ENCODE measurements at places on chromosomes 5 and 9.

DNA sequence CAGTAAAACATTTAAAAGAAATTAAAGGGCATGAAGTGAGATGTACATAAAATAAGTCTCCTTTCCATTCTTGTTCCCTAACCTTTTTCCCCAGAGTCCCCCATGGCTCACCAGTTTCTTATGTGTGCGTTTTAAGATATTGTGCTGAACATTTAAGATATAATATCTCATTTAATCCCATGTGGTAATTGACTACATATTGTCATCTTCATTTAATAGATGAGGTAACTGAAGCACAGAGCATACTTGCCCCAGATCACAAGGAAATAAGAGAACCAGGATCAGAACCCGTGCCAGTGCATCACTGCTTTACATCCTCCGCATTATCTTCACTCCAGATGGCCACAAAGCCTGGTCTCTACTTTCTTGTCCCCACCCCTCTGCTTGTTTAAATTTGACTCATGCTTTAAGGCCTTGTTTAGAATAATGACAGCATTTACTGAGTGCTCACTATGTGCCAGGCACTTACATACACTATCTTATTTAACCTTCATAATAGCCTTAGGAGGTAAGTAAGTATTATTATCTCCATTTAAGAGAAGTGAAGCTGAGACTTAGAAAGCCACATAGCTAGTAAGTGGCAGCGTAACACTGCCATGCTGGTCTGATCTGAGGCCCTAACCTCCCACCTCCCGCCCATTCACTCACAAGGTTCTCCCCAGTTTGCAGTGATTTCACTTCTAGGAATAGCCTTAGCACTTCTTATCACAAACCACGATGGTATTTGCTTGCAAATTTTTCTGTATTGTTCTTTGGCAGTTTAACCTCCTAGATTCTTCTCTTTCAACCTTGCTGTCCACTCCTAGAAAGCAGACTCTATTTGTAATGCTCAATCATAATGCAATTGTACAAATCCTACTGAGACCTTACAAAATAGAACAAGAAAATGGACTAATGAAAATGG is 78.4 kb upstream of the IL6ST start:
- peak; percentile 35 for DNase-seq

GRCh38 chr9:92980085-92980745 is 32.9 kb downstream of the FGD3 start:
- no peak for DNase-seq

DNA sequence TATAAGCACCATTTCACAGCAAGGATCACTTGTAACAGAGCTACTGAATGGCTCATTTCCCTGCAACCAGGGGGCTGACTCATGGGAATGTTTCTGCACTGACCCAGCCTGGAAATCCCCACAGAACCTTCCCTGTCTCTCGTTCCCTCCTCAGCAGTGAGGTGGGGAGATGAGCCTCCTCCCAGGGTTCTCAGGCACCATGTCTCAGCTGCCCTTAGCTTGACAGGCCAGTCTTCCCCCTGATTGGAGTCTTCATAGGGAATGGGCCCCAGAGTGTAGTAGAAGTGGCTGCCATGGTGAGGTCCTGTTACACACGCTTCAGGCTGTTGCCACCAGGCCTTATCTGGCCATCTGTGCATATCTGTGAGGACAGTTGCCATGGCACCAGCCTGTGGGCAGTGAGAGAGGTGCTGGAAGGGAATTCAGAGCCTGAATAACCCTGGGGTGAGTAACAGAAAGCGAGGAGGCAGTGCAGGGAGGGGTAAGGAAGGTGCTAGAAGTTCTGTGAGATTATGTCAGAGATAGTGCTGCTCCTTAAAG is 324.4 kb downstream of the ENC1 start:
- DNase-seq = peak; percentile 92

DNA sequence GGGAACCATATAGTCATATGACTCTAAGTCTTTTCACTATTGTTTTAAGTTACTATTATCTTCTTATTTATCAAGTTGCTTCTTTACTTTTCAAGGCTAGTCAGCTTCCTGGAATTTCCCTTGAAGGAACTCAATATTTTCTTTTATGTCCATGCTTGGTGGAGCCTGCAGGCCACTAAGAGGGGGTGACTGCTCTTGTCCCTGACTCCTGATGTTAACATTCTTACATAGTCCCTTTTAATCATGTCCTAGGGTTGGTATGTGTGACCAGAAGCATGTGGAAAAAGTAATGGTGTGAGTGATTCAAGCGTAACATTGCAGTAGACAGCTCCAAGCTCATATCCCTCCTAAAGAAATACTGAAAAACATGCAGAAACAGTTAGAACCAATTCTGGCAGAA is 1536.2 kb upstream of the CDH9 start:
- DNase-seq = no peak

DNA sequence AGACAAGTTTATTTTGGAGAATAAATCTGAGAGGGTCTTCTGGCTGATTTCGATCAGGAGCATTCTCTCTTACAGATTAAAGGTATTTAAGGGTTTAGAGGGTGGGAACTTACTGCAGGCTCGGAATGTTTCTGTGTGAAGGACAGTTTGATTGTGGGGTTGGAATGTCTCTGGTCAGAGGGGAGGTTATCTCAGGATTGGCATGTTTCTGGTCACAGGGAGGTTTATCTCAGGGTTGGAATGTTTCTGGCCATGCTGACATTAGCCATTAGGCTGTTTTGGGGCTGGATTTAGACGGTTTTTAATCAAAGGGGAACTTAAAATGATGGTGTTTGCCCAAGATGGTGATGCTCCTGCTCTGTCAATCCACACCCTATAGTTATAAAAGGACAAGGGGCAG is 95.2 kb downstream of the SLCO4C1 start:
- no peak for DNase-seq

DNA sequence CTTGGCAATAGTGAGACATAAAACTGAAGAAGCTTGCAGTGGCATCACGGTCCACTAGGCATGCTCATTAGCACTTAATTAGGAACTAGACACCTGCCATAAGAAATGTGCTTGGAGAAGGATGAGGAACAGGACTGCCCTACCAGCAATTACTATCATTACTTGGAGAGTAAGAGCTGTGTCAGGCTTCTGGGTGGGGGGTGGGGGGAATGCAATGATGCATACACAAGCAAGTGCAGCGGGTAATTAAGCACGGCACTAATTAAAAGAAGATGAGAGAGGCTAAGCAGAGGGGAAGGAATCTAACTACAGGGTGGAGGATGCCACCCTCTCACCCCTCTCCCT is 53.1 kb downstream of the TLE1 start:
- DNase-seq = no peak

DNA sequence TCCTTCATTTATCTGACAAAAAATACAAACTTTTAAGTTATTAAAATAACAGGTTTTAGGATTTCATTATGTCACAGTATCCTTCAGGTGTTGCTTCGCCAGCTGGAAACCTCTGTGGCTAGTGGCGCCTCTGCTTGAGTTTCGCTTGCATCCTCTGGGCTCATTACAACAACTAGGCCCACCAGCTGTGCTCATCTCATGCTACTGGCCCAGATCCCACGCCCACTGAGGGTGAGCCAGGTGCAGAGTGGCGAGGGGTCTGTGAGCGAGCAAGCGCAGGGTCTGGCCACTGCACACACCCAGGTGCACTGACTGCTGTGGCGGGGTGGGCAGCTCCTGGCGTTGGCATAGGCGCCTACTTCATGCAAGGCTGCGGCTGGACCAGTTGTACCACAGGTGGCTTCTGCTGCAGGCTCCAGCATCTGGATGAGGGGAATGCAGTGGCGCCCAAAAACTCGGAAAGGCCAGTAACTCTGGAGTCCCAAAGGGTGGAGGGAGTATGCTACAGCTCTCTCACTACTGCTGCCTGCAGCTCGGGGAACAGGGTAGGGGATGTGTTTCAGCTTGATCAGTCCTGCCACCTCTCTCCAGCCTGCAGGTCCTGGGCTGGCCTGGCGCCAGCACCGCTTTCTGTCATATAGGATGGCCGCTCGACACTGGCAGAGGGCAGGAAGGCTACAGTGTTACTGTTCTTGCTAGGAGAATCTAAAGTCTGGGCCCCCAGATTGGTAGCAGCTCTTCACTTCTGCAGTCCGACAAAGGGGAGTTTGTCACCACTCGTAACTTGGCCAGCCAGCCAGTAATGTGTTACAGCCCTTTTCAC is 452.1 kb downstream of the TUSC1 start:
- no peak for DNase-seq

DNA sequence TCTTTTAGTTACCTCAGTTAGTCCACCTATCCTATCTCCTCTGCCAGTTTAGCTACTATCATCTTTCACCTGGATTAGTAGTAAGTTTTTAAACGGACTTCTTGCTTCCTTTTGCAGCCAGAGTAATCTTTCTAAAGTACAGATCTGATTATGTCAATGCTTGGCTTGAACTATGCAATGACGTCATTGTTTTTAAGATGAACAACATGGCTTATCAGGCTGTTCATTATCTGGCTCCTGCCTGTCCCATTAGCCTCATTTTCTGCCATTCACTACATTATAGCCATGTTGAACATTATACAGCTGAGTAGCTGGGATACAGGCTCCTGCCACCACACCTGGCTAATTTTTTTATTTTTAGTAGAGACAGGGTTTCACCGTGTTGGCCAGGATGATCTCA is 98.7 kb downstream of the RANBP17 start:
- DNase-seq = no peak

- no peak for DNase-seq
Measured at GRCh38 chr5:173155912-173156311, 11.6 kb downstream of the BNIP1 start.

- DNase-seq = no peak
Measured at GRCh38 chr5:150196514-150196913, 6.7 kb downstream of the SLC6A7 start.

DNA sequence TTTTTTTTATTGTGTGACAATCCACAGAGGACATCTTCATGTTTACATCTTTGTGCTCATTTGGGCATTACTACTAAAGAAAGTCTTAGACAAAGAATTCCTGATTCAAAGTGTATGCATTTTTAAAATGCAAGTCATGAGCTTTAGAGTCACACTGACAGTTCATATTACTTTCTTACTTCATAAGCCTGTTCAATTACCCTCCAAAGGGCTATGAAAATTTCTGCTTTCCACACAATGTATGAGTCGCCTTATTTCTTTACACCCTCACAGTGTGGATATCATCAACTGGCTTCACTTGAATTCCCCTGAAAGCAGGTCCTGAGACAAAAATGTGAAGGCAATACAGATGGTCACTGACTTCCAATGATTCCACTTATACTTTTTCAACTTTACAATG is 280.4 kb upstream of the PTGER4 start:
- DNase-seq = peak; percentile 71

GRCh38 chr9:97578846-97579245 is 54.3 kb downstream of the TSTD2 start:
- DNase-seq = no peak

DNA sequence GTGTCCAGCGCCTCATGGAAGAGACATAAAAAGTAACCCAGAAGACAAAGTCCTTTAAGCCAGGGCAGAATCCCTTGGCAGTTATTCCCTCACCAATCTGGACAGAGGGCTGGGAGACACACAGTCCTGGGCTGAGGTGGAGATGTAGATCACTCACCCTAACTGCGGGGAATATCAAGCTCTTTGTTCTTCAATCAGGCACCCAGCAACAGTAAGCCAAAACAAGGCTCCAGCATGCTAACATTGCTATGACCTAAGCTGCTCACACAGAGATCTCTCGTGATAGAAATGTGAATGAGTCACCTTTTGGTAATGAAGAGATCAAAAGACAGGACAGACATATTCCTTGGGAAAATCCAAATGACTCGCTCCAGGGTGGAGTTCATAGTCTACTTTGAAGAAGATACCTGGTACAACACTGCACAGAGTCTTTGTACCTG is 101.3 kb downstream of the FBN2 start:
- no peak for DNase-seq

Measured in suppressor macrophage treated with lipopolysaccharide for 4 hours (primary cell).